Anterior cingulate cortex (tissue), 58 donors: ENCODE measurements at places on chromosomes 5 and 9.

- DNase-seq: no peak
Observed at GRCh38 chr5:4255441-4255840, 659.8 kb downstream of the IRX1 start.

- no peak for DNase-seq
Observed at GRCh38 chr5:81202655-81203054, 30.5 kb upstream of the CKMT2 start.

DNA sequence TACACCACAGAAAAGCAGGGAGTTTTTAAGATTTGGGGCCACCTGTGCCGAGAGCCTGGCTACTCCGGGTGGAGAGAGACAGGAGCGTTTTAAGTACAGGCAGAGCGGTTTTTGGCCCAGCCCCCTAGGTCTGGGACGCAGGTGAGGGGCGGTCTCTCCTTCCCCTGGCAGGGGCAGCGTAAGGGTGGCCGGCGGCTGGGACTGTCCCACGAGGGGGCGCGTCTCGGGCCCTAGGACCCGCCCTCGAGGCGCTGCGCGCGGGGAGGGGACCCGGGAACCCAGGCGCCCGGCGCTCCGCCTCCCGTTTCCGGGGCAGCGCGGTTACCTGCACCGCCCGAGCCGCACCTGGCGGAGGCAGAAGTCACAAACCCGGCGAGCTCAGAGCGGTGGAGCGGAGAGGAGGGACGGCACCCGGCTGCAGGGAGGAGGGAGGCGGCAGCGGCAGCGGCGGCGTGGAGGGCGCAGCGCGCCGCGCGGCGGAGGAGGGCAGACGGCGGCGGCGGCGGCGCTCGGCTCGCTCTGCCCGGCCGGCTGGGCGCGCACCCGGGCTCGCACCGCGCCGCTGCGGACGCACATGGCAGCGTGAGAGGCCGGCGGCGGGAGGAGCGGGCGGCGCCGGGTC, at the start of gene WWC1:
TSS of gene WWC1 (plus strand) at position 304 of the 622 bp plus-strand sequence. CDS start 508 bp downstream, outside the sequence.
- peak; percentile 32 for DNase-seq

GRCh38 chr5:95398989-95399388, 7.8 kb downstream of the FAM81B start:
- no peak for DNase-seq

GRCh38 chr9:99375481-99375880, 153.4 kb downstream of the SEC61B start:
- no peak for DNase-seq

DNA sequence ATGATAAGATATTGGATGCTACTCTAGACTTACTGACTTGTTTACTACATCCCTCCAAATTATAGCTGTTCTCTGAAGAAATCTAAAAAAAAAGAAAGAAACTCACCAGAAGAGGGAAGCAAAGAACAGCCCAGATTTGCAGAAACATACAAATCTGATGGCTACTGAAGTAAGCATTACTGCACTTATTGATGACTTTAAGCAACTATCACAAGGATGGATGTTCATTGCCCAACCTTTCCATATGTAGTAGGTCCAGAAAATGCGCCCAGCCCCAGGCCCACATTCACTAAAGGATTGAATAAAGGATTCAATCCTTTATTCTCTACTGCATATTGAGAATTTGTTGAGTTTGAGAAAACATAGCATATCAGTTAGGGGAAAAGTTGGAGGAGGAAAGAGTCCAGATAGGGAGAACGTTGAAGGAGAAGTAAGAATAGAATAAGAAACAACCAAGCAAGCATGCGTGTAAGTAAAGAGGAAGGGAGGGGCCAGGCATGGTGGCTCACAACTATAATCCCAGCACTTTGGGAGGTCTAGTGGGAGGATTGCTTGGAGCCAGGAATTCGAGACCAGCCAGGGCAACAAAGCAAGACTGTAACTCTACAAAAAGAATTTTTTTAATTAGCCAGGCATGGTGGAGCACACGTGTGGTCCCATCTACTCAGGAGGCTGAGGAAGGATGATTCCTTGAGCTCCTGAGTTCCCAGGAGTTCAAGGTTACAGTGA, 33.8 kb upstream of the DTWD2 start:
- no peak for DNase-seq

DNA sequence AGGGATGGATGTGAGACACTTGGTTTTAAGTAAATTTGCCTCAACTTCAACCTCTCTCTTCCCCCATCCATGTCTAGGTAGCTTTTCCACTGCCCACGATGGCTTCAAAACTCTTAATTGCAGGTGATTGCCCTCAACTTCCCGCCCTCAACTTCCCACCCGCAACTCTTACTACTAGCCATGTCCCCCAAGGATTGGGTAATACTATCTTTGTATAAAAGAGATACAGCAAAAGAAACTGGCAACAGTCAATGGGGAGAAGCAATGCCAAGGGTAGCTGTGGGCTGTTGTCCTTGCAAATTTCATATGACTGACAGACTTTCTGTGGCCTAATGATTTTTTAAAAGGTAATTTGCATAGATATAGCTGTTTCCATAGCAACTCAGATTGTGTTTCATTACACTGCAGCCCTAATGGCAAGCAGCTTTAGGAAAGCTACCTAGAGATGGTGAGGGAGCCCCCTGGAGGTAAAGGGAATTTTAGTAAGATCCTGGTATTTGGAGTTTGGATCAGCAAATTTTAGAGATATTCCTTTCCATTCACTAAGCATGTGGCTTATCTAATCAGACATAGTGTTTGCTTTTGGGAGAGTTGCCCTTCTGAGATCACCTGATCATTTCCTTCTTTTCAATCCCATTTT, 421.5 kb upstream of the DAP start:
- DNase-seq: no peak

GRCh38 chr5:86757824-86758223, 140.1 kb downstream of the COX7C start:
- no peak for DNase-seq

DNA sequence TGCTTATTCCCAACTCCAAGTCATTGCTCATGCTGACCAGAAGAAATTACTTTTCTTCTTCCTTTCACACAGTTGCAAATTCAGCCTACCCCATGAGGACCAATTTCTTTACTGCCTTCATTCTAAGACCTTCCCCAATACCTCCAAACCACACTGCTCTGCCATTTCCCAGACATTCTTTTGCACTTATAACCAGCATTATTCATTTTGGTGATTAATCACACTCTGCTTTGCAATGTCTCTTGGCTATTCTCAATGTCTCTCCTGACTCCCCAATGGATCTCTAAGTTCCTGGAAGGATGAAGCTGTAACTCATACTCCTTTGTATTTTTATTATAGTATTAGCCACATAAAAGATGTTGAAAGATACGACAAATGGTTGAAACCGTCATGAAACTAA, 105.7 kb upstream of the RANBP3L start:
- DNase-seq: no peak

GRCh38 chr9:111938427-111938800, 41.8 kb downstream of the UGCG start:
- DNase-seq: no peak

DNA sequence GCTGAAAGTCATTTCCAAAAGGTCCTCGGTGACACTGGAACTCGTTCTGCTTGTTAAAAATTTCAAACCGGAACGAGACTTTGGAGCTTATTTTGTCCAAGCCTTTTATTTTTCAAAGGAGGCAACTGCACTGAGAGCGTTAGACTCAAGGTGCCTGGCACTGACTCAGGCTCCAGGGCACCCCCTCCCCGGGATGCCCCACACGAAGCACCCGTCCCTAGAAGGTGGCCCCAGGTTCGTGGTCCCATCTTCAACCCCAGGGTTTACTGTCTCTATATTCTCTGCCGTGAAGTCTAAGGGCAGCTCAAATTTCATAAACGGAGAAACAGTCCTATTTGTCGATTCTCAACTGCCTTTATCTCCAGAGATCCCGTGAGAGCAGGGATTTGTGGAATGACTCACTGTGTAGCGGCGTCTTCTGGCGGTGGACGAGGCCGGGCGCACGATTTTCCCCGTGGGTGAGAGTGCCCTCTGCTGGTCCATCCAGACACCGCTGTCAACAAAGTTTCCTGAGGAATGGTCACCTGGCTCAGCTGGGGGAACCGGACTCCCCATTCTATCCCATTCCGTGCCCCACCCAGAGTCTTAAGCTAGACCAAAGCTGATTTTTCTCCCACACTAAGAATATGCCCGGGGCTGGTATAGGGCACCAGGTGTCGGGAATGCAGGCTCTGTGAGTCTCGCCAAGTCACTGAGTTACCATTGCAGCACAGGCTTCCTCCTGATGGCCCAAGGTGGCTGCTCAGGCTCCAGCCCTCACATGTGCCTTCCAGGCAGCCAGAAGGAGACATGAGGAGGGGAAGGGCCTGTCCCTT, 27.1 kb upstream of the SLC6A19 start:
- DNase-seq: peak; percentile 33

GRCh38 chr5:33629999-33630398, 189.2 kb downstream of the TARS1 start:
- DNase-seq: no peak

- no peak for DNase-seq
Observed at GRCh38 chr9:105360344-105360743, 87.5 kb upstream of the FSD1L start.

GRCh38 chr9:129547869-129548570, 72.9 kb downstream of the C9orf50 start:
- DNase-seq: no peak

DNA sequence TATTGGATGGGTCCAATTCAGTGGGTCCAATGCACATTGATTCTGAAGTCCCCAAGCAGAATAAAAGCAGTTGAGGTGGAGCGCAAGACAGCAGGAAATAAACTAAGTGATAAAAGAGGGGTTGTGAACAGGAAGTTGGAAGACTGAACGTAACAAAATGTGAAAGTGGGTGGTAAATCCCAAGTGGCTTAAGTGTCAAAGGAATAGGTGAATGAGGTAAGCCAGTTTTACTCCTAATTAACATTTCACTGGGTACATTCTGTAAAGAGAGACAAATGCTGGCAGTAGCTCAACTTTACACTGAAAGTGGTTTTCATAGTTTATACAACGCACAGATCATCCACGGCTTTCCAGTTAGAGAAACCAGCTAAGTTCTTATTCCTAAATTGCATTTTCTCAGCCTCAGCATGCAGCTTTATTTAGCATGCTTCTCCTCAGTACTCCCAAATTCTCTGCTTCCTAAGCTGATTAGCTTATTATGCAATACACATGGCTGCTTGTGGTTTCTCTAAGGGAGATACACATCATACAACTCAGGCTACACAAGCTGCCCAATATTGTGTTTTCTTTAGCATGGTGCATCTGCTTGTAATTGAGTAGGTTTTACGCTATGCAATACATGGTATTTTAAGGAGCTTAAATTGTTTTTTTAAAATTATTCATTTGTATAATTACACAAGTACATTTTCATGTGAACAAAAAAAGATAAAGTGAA, 34.2 kb upstream of the HSD17B4 start:
- no peak for DNase-seq

- DNase-seq: no peak
Observed at GRCh38 chr9:110895147-110895905, 142.9 kb downstream of the LPAR1 start.

DNA sequence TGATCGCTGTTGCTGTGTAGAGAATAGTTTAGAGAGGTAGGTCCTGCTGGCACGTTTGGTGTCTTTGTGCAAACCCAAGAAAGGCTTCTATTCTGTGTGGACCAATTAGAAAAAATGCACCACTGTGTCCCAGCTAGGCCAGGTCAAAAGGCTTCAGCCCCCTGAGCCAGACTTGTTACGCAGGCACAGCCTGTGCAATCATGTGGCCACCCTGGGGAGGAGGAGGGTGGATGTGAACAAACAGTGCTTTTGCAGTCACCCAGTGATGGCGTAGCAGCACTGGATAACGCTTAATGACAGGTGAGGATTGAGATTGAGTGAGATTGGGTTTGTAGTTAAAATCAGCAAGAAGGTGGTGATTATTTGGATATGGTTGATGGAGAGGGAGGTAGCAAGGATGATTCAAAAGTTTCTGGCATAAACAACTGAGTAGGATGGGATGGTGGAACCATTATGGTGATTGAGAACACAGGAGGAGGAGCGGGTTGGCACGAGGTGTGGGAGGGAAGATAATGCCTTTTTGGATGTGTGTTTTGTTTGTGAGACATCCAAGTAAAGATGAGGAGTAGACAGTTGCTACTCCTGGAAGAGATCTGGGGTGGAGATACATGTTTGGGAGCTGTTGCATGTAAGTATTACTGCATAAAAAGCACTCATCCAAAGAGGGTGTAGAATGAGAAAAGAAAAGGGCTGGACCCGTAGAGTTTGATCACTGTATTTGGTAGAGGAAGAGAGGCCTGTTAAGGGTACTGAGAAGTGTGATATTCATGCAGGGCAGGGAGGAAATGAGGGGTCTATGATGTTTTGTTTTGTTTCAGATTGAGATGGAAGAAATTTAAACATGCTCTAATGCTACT, 6.7 kb downstream of the GCNT1 start:
- no peak for DNase-seq

DNA sequence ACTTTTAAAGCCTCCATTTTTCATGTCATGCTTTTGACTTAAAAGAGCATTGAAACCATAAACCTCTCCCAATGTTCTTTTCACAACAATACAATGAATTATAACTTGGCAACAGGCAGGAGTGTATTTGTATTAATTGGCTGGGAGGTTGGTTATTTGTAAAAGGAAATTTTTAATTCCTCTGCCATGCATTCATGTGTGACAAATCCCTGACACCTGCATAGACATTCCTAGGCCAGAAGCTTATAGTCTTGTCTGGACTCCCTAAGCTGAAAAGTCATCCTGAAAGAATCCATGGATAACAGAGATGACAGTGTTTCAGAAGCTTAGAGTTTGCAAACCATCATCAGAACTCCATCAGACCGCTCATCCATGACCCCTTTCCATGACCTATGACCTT, 76.3 kb upstream of the PTGER4 start:
- DNase-seq: no peak

DNA sequence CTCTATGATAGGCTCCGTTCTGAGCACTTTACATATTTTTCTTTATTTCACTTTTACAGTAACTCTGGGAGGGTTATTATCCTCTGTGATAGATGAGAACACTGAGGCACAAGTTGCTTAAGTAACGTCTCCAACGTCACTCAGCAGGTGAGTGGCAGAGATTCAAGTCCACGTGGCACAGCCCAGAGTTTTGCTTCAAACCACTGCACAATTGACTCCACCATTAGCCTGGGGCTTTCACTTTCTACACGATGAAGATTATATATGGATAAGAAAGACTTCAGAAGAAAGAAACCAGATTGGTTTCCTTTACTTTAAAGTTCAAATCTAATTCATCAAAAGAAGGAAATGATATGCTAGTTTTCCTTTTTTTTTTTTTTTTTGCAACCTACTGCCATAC, 245.9 kb downstream of the SYK start:
- no peak for DNase-seq

- no peak for DNase-seq
Observed at GRCh38 chr5:175867587-175868347, 3.6 kb upstream of the CPLX2 start.

DNA sequence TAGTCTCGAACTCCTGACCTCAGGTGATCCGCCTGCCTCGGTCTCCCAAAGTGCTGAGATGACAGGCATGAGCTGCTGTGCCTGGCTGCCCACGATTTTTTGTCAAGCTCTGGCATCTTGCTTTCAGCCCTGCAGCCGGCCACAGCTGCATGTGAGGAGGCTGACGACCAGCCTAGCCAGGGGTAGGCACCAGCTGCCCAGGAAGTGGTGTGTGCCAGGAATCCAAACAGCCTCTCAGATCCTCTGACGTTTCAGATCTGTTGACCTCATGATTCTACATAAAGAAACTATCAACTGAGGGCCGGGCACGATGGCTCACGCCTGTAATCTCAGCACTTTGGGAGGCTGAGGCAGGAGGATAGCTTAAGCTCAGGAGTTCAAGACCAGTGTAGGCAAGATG, 19.0 kb downstream of the DYNC2I2 start:
- DNase-seq: peak; percentile 23
